ENCODE measurements at places on chromosomes 13 and 19.

GRCh38 chr19:39796000-39796498 is 17.4 kb downstream of the LEUTX start:
- no peak for DNase-seq

GRCh38 chr19:52237197-52237596 is 32.2 kb upstream of the ZNF766 start:
- DNase-seq: no peak

DNA sequence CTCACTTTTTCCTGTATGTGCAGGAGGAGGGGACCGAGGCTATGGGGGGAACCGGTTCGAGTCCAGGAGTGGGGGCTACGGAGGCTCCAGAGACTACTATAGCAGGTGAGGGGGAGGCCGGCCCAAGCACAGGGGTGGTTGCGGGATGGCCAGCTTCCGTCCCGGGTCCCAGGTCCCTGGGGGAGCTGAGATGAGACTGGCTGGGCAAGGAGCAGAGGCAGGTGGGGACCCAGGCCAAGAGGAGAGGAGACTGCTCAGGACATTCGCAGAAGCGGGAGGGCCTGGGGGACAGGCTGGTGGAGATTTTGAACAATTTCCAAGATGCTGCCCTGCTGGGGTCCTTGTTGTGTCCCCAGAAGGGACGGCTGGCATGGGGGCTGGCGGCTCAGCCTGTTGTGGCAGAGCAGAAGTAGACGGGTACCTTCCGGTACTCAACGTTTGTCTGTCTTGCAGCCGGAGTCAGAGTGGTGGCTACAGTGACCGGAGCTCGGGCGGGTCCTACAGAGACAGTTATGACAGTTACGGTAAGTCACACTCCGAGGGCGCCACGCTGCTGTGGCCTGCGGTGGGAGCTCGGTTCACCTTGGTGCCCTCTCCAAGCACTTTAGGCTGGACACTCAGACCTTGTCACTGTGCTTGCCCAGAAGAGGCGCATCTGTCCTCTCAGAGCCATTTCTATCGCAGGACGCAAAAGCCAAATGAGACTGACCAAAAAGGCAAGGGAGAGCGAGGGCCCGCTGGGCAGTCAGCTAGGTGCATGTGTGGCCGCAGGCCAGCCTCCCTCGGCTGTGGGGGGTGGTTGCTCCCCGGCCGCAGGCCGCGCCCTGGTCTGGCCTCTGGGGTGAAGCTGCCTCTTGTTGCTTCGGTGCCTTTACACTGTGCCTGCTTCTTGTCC is 2.6 kb downstream of the CIRBP start:
- DNase-seq: no peak

DNA sequence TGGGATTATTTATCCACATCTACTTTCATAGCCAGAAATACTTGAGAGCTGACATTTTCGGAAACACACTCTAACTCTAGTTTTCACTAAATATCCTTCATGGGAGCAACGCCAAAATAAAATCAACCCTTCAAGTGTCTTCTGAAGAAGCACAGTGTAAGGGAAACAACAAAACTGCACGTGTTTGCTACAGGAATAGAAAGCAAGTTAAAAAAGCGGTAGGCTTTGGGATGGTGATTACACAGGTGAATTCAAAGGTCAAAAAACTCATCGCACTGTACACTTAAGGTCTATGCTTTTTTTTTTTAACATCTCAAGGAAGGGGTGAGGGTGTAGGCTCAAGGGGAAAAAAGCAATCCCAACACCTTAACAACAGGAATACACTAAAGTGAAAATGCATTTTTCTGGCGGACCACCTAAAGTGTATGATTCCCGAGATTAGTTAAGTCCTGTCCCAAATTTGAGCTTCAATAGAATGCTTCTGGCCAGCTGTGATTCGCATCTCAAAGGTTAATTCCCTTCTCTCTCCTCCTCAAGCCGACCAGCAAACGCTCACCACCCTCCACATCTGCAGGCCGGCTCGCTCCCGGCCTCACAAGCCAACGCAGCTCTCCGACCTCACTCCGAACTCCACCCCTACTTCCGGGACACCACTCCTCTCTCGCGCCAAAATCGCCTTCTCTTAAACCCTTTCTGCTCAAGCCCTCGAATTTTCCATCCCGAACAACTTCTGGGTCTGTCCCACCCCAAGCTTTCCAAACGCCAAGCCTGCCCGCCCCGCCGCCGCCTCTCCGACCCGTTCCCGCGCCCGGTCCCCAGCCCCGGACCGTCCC is 1.1 kb downstream of the ARGLU1 start:
- no peak for DNase-seq

- DNase-seq: no peak
These were observed 64.2 kb downstream of the URI1 start for GRCh38 chr19:30006207-30006606.

DNA sequence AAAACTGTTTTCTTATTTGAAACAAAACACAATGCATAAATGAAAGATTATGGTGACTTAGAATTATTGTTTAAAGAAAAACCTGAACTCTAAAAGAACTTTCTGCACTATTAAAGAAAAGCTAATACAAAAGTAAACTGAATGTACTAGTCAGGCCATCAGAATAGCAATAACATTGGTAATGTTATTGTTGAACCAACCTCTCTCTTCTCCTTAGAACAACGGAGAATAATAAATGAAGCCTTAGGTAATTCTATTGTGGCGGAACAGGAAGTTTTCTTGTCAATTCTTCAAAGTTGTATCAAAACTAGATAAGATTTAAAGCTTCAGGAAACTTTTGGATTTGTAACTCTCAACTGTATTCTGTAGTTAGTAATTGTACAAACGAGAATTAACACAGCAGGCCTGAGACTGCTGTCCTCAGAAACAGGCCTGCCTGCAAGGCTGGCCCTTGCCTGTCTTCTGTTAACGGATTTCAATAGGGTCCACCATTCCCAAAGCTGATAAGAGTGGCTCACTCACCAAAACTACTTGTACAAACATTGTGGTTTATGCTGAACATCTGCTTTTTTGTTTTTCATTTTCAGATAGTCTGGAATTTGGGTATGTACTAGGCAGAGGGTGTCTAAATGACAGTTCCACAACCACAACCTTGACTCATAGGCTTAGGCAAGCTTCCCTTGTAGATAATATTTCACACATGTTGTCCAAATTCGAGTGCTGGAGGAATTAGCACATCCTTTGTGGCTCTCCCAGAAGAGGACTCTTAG is 825.8 kb downstream of the GPC5 start:
- no peak for DNase-seq

DNA sequence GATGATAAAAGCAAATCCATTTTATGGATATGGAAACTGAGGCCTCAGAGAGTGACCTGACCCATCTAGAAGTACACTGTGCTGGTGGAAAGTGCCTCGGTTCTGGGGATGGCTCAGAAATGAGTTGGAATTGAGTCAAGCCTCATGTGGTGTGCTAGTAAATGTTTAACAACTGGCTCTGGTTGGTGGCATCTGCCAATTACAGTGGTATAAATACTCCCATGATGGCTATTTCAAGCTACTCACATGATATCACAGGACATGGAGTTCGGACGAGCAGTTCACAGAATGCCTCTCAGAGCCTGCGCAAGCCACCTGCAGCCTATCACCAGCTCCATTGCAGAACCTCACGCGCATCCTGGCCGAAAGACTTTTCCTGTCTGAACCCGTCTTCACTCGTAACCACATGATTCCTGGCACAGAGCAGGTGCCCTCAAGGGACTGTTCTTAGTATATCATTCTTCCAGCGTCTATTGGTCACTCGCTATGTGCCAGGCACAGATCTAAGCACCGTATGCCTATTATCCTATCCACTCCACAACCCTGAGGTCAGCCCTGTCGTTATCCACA is 9.1 kb downstream of the TMEM150B start:
- DNase-seq: no peak

DNA sequence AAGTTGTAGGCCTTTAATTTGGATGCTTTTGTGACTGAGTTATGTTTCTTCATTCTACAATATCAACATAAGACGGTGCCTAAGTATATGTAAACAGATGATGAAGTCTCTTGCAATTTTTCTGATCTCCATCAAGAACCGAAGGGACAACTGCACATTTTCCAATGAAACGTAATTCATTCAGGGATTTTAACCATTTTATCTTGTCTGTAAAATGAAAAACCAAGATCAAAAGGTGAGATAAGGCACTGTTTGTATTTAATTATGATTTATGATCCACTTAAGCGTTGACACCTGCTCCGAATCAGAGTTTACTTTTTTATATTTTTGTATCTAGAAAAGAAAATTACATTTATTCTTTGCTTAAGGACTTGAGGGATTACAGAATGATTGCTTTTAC is 556.8 kb upstream of the ARGLU1 start:
- DNase-seq: no peak

GRCh38 chr13:108120856-108121255 is 94.5 kb downstream of the LIG4 start:
- no peak for DNase-seq

DNA sequence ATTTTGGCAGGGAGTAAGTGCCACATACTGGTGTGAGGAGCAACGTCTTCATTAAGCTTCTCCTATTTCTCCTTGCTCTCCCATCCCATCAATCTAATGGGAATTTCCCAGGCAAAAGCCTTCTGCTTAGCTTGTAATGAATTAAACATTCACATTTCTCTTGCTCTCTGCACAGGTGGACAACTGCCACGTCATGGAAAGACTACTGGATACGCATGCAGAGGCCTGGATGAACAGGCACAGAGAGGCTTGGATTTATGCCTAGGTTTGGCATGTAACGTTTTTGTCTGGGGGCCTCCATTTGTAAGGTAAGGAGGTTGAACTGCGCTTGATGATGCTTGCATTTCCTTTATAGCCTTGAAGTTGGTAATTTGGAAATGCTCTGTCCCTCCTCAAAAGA is 374.8 kb downstream of the KLF12 start:
- no peak for DNase-seq

DNA sequence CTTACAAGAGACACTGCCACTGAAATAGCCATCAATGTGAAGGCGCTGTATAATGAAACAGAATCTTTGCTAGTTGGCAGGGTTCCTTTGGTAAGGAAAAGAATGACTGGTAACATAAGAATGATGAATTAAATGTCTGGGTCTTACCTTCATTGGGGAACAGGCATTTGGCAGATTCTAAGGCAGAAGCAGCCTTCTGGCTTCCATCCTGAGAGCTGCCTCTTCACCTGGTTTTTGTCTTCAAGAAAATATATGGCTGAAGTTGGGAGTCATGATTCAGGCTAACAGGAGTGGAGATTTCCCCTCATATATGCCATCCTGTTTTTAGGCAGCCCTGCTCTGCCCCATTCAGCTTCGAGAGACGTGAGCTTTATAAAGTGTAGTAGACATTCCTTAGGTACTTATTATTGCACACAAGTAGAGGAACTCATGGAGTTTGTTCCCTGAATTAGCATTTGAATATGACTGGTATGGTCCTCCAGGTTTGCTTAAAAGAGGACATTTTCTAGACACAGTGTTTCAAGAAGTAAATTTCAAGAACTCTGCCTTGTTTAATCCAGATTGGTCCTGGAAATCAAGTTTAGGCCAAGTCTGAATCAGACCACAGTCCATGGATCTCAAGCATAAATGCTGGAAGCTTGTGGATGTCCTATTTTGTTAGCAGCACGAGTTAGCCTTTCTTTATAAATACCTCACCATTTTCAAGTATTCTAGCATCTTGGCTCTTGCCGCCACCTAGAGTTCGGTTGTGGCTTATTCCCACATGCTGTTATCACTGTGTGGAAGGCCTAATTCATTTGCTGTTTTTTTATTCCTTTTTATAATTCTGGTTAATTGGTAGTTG is 56.2 kb upstream of the AKAP11 start:
- DNase-seq: peak; percentile 3

GRCh38 chr13:100506154-100506553 is 82.4 kb downstream of the GGACT start:
- DNase-seq: peak; percentile 46

DNA sequence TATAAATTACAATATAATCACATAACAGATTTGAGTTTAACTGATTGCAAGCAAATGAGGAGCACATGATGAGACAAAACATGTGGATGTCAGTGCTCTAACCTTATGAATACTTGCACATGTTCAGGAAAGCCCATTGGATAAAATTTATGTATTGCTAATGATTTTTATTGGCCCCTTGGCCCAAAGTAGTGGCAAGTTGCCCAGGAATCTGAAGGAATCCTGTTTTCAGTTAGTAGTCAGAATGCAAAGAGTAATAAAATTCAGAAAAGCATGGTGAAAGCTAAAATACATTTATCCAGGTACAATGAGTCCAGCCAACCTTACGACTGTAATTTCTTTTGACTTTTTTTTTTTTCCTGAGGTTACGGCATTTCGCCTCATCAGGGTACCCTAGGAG is 1539.4 kb downstream of the EFNB2 start:
- DNase-seq: no peak

DNA sequence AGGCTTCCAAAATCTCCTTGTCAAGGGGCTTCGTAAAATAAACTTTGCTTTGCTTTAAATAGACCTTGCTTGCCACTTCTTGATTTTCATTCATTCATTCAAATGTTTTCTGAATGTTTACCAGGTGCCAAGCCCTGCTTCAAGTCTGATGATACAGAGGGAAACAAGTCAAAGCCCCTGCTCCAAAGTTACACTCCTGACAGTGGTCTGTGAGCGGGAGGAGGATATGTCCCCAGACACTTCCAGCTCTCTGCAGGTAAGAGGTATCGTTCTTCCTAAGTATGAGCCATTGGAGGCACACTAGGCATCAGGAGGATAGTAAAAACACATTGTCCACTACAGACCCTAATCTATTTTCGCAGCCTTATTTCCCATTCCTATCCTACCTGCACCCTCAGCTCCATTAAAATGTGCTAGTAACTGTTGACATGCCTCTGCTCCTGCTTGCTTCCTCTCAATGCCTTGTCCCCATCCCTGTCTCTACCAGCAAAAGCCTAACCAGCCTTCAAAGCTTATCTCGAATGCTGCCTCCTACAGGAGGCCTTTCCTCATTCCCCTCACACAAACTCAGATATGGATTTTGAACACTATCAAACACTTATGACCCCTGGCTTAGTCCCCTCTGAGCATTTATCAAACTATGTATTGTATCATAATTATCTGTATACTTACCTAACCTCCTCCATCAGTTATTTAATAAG is 6.2 kb upstream of the WBP4 start:
- DNase-seq: no peak

GRCh38 chr19:3778104-3778867 is 6.3 kb upstream of the RAX2 start:
- no peak for DNase-seq

- DNase-seq: no peak
These were observed 15.0 kb upstream of the ZNF57 start for GRCh38 chr19:2885736-2886135.

- DNase-seq: no peak
These were observed 15.3 kb downstream of the ATP7B start for GRCh38 chr13:51995677-51996551.

DNA sequence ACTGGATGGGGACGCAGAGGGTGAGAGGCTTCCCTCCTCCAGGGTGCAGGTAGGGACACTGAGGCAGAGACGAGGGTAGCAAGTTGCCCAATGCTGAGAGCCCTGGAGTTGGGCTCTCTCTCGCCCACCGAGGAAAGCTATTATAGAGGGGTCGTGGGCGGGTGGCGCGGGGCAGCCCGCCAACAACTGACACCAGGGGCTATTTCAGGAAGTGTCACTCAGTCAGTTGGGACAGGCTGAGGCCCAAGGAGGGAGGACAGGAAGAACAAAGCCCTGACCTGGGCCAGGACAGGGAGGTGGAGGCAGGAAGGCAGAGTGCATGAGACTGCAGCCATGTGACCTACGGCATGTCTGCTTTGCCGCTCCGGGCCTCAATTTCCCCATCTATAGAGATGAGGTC is 29.9 kb downstream of the TINCR start:
- DNase-seq: no peak

- no peak for DNase-seq
These were observed 243.7 kb downstream of the DNAJC15 start for GRCh38 chr13:43266936-43267615.

All from stimulated activated CD4-positive, alpha-beta T cell treated with anti-CD3 and anti-CD28 coated beads, Interleukin-4, amount 100 ng/mL, for 1 hour (primary cell).